A549 treated with ZK216348 at 1 μM for 4 hours (cell line): ENCODE measurements at places on chromosomes 7 and 10. TPM values are rescaled to one million over a fixed set of nuclear protein-coding genes. Genes with fewer than 3 reads are reported as not detected.

Gene STEAP2
- total RNA-seq = 3.1 to 5.4 TPM (median 3.8 TPM) in 5 replicates

Gene FFAR4
- 0.12 to 0.33 TPM (median 0.22 TPM) in 5 replicates for total RNA-seq

Gene PLA2G12B
- total RNA-seq = not detected in 5 replicates

Gene DGKI
- 0.11 to 0.97 TPM (median 0.35 TPM) in 3 of 5 replicates, not detected in the others for total RNA-seq

Gene TEX47
- total RNA-seq = not detected in 5 replicates

Gene ZC3HAV1
- total RNA-seq = 28.3 to 35.6 TPM (median 34.3 TPM) in 5 replicates

Gene GRID1
- total RNA-seq = 0.11 to 0.41 TPM (median 0.20 TPM) in 4 of 5 replicates, not detected in the other
